Thoracic aorta (tissue), 2 donors: ENCODE measurements at places on chromosomes 3 and 15. TPM values are rescaled to one million over a fixed set of nuclear protein-coding genes. Genes with fewer than 3 reads are reported as not detected.

POLQ gene
- 0.42 TPM for total RNA-seq

- H3K4me3 ChIP-seq: no peak overlapping the region
- no peak for DNase-seq
- no peak overlapping the region for H3K27ac ChIP-seq
Measured at GRCh38 chr3:69297501-69297900, 88.4 kb downstream of the FRMD4B start.

DNA sequence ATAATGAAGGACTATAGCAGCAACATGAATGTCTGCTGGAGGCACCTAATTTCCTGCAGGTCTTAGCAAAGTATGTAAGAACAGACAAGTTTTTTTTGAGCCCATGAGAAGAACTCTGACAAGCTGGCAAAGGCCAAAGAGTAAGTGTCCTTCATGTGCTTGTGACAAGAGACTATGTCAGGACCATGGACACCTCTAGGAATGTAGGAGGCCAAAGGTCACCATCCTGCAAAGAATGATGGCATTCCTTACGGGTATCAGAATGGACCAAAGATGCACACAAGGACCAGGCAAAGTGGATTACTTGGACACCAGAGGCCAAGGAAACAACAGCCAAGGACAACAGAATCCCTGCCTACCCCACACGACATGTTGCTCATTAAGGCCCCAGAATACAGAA, 858.5 kb upstream of the CFAP20DC start:
- no peak overlapping the region for H3K4me3 ChIP-seq
- H3K27ac ChIP-seq: no peak overlapping the region
- no peak for DNase-seq
- H3K27me3 ChIP-seq: no peaks in the 10 kb centered on the region

PDZRN3 gene
- total RNA-seq: 166 TPM

GRCh38 chr15:76376816-76377215, 40.2 kb downstream of the ISL2 start:
- no peak overlapping the region for H3K4me3 ChIP-seq
- H3K27me3 ChIP-seq: no peaks in the 10 kb centered on the region
- H3K27ac ChIP-seq: no peak overlapping the region

ALG1L2 gene
- not detected for total RNA-seq

- H3K4me3 ChIP-seq: no peak overlapping the region
- no peaks in the 10 kb centered on the region for H3K27me3 ChIP-seq
- no peak overlapping the region for H3K27ac ChIP-seq
- H3K36me3 ChIP-seq: no peaks in the 10 kb centered on the region
- DNase-seq: no peak
Measured at GRCh38 chr3:166388321-166388720, 551.1 kb upstream of the BCHE start.

MORC1 gene
- total RNA-seq: not detected

DNAH12 gene
- total RNA-seq: 0.14 TPM

- H3K4me1 ChIP-seq: peaks cover 42% of the 10 kb centered on the region
- peak overlapping the region; percentile 83 for H3K27ac ChIP-seq
- H3K36me3 ChIP-seq: no peaks in the 10 kb centered on the region
- H3K4me3 ChIP-seq: peak overlapping the region; percentile 33
Measured at GRCh38 chr3:11514191-11514821, 129.4 kb downstream of the VGLL4 start.

PIF1 gene
- 9.0 TPM for total RNA-seq
